Midbrain (tissue), 1 donor: ENCODE measurements at places on chromosomes 4 and X.

DNA sequence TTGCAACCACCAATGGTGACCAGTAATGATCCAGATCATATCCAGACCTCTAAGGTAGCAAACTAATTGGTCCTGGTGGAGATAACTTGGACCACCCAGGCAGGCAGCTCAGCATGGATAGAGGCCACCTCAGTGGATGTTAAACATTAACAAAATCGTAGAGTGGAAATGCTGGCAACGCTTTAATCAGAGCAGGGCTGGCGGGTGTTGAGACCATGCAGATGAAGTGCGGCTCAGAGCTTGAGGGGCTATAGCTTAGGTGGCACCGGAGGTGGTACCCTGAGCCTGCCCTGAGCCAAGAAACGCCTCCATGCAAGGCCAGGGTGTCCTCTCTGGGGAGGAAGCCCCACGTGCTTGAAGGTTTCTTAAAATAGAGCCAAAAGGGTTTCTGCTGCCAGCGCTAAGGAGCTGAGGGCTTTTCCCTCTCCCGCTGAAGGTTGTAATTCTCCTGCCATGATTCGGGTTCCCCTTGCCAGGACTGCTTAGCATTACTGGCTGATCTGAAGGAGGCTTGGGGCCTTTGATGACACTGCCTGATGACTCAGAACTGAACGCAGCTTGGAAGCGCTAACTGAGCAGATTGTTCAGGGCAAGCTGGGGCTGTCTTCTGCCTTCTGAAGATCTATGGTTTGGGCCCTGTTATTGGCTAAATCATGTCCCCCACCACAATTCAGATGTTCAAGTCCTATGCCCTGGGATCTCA, 177.8 kb upstream of the ATP6AP2 start:
- DNase-seq, result no peak

- DNase-seq, result no peak
These were observed 52.5 kb upstream of the IQSEC2 start for GRCh38 chrX:53333853-53334252.

GRCh38 chr4:158513256-158513655, 8.4 kb upstream of the RXFP1 start:
- no peak for DNase-seq

DNA sequence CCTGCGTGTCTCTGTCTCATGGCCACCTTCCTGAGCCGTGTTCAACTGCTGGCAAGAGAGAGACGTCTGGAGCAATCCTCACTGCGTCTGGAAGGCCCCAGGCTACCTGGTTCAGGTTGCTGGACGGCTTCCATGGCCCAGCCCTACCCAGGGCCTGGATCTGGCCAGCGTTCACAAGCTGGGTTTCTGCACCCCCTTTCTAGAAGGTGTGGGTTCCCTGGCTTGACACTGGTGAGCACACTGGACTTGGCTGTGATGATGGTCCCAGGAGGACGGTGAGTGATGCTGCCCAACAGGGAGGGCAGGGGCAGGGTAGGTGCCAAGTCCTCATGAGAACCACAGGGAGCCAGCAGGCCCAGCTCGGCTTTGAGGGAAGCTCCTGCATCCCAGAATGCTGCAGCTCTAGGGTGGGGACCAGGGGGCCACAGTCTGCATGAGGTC, 63.4 kb downstream of the HTRA3 start:
- no peak for DNase-seq

- DNase-seq, result peak; percentile 27
These were observed 331.1 kb upstream of the CPEB2 start for GRCh38 chr4:14671146-14671545.

DNA sequence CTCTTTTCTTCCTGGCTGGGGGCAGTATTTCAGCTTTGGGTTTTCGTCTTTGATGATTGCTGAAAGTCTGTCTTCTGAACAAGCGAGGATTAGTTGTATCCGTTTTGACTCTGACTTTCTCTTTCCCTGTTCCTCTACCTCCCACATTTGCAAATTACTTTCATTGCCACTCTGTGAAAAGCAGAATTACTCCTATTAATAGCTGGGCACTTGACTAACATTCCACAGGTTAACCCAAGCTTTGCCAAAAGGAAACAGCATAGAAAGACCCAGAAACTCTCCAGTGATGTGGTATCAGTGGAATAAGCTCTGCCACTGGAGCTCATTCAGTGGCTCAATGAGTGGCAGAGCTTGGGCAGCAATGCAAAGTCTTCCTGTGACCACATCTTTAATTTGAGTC, 238.9 kb downstream of the PALLD start:
- no peak for DNase-seq

- no peak for DNase-seq
These were observed 627 bp upstream of the FAT4 start for GRCh38 chr4:125313989-125314667.

DNA sequence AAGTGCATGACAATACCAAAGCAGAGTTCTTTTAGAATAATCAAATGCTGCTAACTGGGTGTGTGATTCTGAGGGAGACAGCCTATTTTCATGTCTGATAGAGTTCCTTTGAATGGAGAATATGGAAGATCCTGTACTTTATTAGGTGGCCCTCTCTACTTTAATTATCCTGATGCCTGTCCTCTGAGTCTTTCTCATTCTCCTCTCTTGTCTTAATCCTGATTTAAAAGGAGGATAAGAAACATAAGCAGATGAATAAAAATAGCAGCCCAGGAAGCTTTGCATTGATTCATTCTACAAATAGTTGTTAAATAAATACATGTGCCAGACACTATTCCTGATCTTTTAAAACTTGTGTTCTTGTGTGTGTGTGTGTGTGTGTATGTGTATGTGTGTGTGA, 387.3 kb downstream of the SPRY1 start:
- no peak for DNase-seq

DNA sequence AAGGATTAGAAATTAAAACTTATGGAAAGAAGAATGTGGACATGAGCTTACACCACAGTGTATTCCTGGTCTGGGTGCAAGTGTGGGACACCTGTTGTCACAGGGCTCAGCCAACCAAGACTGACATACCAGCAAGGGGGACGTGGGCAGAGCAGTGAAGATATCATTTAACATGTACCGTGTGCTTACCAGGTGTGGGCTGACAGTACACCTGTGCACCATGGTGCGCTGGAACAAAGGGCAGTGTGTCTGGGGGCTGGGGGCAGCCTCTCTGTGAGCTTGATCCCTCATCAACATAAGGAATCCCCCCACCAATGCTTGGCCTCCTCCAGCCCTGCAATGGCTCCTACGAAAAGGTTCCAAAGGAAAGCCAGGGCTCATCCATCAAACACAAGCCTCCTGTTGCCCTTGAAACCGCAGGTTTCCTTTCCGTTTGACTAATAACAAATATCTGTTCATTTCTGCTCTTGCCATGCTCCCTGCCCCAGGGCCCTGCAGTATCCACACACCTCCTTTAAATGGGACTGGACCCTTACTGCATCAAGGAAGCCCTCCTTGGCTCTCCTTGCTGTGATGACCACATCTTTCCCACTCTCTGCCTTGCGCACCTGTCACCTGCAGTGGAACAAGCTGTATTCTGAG, 16.7 kb downstream of the EVC2 start:
- no peak for DNase-seq

DNA sequence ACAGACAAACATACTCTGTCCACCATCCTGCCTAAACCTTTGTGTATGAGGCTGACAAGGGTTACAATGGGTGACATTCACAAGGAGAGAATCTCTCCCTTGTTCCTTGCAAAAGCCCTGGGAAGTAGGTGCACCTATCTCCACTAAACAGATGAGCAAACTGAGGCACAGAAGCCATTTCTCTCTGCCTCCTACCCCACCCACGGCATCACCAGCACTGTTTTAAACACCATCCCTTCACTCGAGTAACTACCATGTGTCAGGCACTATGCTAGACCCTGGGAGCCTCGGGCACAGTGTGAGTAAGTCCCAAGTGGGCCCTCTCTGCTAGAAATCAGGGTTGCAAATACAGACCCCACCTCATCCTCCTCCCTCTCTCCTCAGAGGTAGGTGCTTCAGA, 899 bp downstream of the LYAR start:
- DNase-seq, result no peak

DNA sequence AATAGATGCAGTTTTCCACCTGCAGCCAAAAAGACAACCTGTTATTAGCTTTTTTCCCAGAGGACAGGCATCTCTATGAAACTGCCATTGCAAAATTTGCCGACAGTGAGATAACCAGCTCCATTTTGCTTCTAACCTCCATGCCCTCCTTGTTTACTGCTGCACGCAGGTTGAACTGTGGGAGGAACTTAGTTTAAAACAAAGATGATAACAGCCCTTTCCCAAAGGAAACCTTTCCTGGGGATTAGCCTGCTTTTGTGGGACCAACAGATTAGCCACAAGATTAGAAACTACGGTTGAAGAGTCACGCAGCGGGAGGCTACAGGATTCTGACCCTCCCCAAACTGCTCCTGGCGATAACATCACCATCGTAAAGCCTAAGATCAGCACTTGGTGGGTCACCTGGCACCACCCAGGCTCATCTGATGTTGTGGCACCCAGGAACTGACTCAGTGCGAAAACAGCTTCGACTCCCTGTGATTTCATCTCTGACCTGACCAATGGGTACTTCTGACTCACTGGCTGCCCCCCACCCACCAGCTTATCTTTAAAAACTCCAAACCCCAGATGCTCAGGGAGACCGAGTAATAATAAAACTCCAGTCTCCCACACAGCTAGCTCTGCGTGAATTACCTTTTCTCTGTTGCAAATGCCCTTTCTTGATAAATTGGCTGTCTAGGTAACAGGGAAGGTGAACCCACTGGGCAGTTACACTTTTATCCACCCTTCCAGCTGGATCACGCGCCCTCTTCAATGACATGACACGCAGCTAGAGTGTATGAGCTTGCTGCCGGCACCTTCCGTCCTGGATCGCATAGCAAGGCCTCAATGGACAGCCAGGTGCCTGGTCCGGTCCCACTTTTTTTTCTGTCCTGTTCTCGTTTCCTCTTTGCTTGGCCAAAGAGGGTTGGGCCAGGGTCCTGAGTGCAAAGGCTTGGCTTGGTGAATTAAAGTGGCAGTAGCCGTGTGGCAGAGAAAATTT, 27.2 kb downstream of the NOP14 start:
- DNase-seq, result no peak

DNA sequence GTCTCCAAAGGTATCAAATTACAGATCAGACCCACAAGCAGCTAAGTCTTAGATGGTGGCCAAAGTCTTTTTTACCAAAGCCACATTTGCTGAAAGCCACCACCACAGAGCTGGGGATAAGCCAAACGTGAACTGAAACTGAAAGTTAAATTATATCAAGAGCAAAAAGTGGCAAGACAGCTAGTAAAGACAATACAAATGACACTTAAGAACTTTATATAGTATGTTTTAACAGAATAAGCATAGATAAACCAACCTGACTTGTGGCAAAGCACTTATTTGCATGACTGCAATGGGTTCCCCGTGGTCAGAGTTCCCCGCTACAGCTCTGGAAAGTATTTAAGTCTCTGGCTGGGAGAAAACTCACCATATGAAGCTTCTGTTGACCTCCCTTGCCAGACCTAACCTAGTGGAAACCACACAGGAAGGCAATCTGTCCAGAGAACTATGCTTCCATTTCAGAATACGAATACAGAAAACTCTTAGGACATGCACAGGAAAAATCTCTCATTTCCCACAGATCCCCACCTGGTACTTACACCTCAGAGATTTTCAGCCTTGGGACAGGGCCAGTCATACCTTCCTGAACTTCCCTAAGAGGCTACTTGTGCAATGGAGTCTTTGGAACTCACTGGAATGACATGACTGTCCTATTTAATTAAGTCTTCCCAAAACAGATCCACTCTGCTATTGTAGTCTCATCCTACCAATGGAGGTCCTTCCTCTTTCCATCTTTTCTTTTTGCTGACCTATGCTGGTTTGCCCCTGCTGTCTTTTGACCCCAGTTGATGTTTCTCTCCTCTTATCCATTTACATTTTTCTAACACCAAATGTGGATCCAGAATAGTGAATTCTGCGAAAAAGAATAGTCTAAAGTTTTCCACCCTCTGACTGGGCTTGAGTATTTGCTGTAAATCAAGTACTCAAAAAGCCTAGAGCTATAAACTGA, 225.1 kb downstream of the NR3C2 start:
- no peak for DNase-seq

- DNase-seq, result no peak
These were observed 1.2 kb downstream of the FAM241A start for GRCh38 chr4:112146502-112146813.

DNA sequence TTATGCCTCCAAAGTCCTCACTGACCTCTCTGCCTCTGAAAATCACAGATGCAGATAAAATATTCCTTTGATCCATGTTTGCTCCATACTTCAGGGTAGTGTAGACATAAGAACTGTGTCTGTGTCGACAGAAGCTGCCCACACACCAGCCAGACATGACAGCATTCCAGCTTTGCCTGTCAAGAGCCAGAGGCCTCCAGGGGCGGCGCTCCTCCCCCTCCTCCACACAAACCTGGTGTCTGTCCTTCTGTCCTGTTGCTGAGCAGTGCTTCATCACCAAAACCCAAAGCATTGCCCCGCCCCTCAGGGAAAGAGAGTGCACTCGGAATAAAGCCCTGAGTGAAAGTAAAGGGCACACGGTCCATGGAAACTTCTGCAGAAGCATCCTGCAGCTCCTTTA, 379.4 kb downstream of the FBXW7 start:
- DNase-seq, result no peak

GRCh38 chr4:40933272-40934053, 183.7 kb downstream of the NSUN7 start:
- DNase-seq, result peak; percentile 86

DNA sequence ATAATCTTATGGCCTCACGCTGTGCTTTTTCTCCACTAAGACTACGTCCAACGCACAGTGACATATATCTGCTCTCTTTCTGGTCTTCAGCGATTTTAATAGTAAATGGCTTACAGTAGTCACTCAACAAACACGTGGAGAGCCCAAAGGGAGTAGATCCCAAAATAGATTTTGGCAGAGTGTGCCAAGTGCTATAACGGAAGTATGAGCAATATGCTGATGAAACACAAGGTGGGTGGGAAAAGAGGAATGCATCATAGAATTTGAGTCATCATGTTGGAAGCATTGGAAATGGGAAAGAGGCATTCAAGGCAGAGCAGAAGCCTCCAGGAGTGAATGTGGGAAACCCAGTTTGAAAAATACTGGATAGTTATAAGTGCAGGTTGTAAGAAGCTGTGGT, 129.1 kb upstream of the LDB2 start:
- no peak for DNase-seq

GRCh38 chr4:151671541-151672059, 89.2 kb downstream of the GATB start:
- no peak for DNase-seq

DNA sequence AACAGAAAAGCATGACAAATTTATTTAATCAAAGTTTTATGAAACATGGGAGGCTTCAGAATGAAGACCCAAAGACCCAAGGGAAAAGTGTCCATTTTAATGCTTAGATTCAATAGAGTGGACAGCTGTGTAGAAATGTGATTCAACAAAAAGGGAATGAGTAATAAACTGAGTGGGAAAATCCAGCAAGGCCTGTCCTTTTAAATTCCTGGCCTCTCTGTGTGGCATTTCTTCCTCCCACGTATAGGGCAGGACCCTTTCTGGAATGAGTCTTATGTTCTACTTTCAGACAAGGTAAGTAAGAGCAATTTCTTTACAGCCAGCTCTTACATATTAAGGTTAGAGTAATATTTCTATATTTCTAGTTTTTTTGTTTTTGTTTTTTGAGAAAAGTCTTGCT, 14.5 kb downstream of the AASDH start:
- DNase-seq, result no peak
